Activated CD4-positive, CD25-positive, alpha-beta regulatory T cell (primary cell): ENCODE measurements at places on chromosomes 4 and X.

DNA sequence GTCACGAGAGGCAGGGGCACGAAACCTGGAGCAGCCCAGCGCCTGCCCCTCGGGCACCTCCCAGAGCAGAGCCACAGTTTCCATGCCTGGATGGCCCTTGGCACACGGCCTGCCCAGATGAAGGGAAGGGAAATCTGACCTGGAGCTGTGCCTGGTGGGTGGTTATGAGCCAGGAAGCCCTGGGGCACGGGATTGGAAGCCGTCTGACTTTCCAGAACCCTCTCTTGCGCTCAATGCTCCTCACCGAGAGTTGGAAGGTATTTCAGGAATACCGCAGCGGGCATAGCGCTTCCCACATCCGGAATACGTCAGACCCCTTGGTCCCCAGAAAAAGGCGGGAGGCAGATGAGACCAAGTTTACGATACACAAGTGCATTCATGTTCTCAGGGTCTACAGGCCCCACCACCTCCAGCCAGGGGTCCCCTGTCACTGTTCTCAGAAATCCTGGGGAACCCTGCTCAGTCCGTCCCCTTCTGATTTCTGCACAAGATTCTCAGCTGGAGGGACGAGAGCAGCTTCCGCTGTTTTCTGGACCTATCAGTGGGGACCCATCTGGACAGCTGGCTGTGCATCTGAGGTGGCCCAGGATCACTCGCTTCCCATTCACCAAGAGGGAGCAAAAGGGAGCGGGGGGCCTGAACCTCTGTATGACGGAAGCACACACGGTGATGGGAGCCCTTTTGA is 172.9 kb downstream of the AFAP1 start:
- no peak for DNase-seq

DNA sequence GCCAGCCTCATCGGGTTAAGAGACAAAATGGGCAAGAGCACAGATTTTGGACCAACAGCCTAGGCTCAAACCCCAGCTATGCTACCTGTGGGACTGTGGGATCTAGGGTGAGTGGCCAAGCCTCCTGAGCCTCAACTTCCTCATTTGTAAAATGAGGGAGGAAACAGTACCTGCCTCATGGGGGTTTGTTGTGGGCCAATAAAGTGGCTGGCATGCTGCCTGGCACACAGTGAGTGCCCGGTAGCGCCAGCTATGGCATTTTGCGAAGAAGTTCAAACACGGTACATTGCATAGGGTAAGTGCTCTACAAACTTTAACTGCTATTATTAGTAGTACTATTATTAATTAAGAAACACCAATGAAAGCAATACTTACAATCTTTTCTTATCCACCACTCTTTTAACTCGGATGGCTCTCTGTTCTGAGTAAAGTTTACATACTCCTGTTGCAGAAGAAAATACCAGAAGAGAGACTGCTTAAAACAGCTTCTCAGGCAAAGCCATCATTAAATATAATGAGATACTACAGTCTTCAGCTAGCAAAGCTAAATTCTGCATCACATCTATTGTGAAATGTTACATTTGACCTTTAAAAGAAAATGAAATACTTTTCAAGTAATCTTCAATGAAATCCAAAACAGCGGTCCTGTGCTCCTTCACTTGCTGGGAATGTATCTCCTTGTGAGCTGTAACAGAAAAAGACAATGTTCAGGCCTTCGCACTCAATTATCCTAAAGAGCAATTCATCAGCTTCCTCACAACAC is 70.1 kb downstream of the NSG1 start:
- DNase-seq = no peak

DNA sequence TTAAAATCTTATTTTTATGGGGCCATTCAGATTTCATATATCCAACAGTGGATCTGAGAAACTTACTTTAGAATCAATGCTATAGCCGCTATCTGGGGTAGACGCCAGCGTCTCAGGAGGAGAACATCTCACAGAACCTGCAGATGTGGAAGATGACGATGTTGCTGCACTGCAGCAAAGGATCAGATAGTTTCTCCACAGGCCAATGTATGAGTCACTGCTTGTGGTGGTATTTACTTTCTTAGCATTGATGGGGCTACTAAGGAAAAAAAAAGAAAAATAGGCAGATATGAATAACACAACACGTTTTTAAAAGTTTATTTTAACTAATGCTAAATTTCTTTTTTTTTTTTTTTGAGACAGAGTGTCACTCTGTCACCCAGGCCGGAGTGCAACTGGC is 85.9 kb downstream of the ZAR1 start:
- no peak for DNase-seq

GRCh38 chr4:54587107-54587891 is 70.5 kb upstream of the KIT start:
- no peak for DNase-seq

GRCh38 chrX:114626323-114626722 is 42.4 kb downstream of the HTR2C start:
- no peak for DNase-seq

- no peak for DNase-seq
Measured at GRCh38 chr4:76683144-76683543, 214.8 kb downstream of the SOWAHB start.

GRCh38 chrX:133666256-133666655 is 251.0 kb upstream of the GPC4 start:
- no peak for DNase-seq

DNA sequence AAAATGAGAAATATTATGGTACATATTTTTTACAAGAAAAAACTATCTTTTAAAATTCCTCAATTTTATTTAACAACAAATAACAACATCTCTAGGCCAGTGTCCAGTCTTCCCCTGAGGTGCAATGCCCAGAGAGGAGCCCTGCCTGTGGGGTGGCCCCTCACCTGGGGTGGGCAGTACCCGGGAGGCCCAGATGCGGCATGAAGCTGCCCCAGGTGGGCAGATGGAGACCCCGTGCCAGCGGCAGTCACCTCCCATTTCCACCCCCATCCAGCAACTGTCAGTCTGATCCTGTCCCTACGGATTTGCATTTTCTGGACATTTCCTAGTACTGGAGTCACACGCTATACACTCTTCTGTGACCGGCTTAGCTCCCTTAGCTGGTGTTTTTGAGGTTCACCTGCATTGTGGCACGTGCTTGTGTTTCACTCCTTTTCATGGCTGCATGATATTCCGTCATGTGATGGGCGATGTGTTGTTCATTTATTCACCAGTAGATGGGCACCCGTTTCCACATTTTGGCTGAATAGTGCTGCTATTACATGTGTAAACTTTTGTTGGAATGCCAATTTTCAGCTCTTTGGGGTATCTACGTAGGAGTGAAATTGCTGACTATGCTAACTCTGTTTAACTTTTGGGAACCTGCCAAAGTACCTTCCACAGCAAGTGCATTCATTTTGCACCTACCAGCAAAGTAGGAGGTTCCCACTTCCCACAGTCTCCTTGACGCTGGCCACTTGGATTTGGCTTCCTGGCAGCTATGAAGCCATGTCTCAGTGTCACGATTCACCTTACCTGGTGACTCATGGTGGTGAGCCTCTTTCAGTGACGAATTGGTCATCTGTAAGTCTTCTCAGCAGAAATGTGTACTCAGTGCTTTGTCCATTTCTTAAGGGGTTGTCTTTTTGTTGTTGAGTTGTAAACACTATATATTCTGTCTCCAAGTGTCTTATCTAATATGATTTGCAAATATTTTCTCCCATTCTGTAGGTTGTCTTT is 11.7 kb upstream of the MAEA start:
- no peak for DNase-seq

DNA sequence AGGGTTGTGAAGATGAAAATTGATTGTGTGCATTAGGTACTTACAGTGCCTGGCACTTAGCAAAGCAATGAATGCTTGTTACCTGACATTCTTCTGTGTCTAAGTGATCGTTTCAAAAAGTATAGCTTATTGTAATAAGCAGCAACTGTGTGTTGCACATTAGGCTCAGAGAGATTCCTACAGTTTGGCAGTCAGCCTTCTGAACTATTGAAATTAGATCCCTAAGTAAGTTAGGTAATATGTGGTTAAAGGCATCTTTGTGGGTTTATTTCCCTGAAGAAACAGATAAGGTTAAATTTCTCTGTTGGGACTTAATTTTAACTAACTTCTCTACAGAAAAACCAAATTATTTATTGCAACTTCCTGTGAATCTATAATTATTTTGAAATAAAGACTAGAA is 93.4 kb downstream of the REPS2 start:
- DNase-seq = no peak

GRCh38 chr4:14428125-14428524 is 574.2 kb upstream of the CPEB2 start:
- no peak for DNase-seq

DNA sequence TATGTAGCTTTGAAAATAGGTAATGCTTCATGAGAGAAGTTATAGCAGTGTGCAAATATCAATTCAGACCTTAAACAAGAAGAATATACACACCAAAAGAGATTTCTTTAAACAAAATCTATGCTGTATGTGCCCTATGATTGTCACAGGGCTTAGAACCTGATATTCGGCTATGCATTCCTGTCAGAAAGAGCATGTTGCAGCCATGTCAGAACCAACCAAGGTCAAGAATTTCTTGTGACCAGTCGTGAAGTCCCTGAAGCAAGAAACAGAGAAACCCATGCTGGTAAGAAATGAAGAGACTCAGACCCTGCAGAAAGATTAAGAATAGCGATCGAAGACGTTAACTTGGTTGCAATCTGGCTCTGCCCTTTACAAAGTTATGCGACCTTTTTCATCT is 210.3 kb upstream of the SPIN4 start:
- no peak for DNase-seq

DNA sequence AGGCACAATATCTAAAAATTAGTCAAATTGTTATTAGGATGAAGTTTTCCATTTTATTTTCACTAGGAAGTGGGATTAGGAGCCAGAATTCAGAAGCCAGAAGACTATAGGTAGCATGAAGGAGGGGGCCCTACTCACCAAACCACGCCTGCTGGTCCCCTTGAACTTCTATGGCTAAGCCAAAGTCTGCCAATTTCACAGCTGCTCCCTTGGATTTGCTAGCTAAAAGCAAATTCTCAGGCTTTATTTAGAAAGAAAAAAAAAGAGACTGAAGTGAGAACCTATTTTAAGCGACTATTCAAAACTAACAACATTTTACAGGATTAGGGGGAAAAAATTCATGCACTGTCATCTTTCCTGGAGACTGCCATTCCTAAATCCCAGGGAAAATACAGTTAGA is 224.3 kb downstream of the CAMK2D start:
- DNase-seq = no peak

DNA sequence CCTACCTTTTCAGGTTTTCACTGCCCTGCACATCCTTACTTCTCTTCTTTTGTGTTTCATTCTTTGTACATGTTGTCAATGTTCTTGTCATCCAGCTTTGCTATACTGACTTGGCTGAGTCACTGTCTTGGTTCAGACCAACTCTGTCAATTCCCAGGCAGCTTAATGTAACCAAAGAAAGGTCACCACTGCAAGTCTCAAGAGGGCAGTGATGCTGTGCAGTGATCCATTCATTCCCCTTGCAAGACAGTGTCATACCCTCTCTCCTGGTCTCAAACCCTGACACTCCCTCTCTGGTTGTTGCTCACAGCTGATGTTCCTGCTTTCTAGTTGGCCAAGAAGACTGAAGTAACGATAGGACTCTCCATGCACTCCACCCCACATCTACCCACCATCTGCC is 17.5 kb downstream of the RAB39B start:
- no peak for DNase-seq

DNA sequence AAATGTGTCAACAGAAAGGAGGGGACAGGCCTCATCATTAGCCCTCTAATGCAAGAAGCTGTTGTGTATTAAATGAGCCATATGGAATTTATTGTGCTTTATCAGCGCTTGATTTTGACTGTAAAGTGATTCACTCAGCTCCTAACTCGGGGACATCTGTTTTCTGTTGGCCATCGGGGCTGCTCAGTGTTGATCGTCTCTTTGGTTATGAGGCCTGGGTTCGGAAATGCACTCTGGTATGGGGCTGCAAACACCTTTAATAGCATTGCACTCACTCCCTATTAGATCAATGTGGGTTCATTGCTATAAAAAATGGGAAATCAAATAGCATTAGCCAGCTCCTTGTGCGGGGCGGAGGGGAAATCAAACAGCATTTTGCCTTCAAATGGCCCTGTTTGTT is 6.4 kb downstream of the ARX start:
- no peak for DNase-seq

DNA sequence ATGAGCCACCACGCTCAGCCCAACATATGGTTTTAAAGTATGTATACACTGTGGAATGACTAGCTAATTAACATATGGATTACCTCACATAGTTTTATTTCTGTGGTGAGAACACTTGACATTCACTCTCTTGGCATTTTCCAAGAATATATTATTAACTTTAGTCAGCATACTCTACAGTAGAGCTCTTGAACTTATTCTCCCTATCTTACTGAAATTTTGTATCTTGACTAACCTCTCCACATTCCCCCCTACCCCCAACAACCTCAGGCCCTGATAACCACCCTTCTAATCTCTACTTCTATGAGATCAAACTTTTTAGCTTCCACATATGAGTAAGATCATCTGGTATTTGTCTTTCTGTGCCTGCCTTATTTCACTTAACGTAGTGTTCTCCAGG is 38.6 kb upstream of the AGA start:
- DNase-seq = no peak
